ENCODE measurements at places on chromosomes 3 and 15.

DNA sequence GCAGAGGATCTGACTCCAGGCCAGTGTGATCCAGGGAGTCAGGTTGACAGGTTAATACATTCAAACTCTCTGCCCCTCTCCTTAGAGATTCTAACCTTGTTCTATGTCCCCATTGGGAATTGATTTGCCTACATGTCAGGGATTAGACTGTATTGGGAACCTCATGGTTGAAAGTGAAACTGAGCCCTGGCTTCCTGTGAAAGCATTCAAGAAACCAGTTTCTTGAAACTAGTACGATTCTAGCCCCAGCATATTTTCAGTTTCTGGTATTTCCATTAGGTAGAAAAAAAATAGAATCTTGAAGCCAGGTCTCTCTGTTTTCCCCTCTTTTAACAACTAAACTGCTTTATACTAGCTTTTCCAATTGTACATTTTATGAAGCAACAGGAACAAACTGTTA is 140.4 kb upstream of the ABI3BP start:
- DNase-seq: no peak

- DNase-seq: no peak
These were observed 133.9 kb downstream of the CCNL1 start for GRCh38 chr3:157026091-157026490.

DNA sequence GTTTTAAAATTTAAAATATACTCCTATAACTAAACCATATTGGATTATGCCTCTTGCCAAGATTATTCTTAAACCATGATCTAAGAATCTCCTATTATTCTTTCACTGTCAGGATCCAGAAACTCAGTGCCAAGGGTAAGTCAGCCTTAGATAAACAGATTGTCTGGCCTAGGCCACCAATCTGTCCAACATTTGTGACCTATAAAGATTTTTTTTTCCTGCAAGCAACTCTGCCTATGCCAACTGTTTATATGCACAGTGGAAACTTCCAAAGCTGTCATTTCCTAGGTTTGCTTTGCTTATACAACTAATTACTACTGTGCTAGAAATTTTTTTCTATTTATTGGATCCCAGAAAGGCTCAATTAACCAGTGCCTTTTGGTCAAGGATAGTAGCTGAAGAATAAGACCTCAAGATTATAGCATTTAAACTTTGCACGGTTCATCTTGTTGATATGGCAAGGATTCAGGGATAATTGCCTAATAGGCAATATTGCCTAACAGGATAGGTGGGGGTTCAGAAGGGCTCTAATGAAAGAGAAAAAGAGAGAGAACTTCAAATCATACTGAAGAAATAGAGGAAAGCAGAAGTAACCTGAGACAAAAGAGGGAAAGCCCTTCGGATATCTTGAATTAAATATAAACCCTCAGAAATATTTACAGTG is 22.8 kb downstream of the GAP43 start:
- DNase-seq: no peak

DNA sequence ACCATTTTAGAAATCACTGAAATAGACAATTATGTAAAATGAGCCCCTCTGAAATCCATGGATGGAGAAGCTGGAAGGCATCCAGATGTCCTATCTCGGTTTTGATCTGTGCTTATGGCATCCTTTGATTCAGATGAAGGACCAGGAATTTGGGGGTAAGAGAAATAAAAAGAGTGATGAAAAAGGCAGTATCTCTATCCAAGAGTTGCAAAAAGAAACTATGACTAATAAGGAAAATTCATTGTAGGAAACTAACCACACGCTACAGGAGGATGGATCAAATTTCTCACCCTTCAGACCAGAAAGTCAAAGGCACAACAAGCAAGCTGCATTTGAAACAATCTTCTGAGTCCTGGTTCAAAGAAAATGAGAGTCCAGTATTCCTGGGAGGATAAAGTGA is 34.8 kb downstream of the SRGAP3 start:
- DNase-seq: no peak

DNA sequence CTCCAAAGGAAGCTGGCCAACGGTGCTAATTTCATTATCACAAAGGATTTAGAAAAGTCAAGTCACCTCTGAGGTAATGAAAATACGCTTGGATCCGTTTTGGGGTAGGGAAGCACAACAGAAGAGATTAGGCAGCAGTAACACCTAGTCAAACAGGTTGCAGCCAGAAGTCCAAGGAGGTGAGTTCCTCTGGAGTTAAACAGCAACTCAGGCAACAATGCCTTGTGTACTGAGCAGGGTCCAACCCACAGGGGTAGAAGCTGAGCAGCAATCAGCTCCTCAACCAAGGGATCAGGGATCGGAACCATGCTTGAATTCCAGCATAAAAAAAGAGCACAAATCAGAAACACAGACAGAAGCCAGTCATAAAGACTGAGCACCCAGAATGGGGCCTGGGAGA is 88.1 kb upstream of the SPRED1 start:
- no peak for DNase-seq

GRCh38 chr3:150936693-150937092 is 31.5 kb upstream of the MINDY4B start:
- DNase-seq: no peak

- DNase-seq: no peak
These were observed 43.5 kb downstream of the CFAP92 start for GRCh38 chr3:128950223-128950938.

- DNase-seq: peak; percentile 2
These were observed at the start of gene ACTC1 for GRCh38 chr15:34795267-34796081. ACTC1 (minus strand) TSS chr15:34795549; CDS start chr15:34794808, 741 bp downstream.

- DNase-seq: no peak
These were observed 112.2 kb upstream of the C3orf80 start for GRCh38 chr3:160112996-160113395.

GRCh38 chr3:72768006-72768441 is 80.2 kb downstream of the SHQ1 start:
- no peak for DNase-seq

- DNase-seq: no peak
These were observed 15.2 kb downstream of the MCM2 start for GRCh38 chr3:127613406-127613805.

DNA sequence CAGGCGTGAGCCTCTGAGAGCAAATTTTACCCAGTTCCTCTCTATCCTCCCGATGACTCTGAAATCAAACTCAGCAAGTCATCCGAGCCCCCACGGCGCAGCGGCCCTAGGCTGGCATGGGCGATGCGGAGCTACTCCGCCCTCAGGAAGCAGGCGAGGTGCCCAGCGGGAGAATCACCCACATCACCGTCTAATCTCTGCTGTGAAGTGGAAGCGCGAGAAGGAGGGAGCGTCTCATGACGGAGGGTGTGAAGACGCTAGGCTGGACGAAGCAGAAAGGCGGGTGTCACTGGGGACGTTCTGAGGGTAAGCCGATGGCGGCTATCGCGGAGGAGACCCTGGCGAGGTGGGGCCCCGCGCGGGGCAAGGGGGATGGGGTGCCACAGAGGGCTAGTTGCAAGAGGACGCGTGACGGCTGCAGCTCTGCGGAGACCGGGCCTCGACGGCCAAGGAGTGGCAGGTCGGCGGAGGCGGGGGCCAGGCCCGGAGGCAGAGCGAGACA is 9.1 kb upstream of the GNAI2 start:
- DNase-seq: no peak

DNA sequence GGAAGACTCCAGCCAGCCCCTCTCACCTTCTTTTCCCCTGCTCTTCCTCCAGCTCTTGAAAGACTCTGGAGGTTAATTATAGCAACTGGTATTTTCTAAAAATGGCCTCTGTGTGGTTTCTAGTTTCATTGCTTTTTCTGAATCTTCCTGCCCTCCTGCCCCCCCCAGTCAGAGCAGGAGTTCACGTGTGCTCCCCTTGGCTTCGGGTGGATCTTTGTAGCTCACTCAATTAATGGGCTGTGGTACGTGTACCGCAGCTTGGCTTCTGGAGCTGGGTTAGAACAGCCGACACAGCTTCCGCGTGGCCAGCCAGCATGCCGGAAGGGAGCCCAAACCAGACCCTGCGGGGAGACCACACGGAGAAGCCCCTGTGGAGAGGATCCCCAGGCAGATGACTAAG is 31.5 kb downstream of the TM2D3 start:
- no peak for DNase-seq

GRCh38 chr15:52790169-52790708 is at the start of gene ONECUT1:
ONECUT1 (minus strand) TSS chr15:52790336; CDS start chr15:52789884, 452 bp downstream.
- DNase-seq: peak; percentile 42

- DNase-seq: no peak
These were observed 217.0 kb downstream of the EPHB1 start for GRCh38 chr3:135012101-135012500.

DNA sequence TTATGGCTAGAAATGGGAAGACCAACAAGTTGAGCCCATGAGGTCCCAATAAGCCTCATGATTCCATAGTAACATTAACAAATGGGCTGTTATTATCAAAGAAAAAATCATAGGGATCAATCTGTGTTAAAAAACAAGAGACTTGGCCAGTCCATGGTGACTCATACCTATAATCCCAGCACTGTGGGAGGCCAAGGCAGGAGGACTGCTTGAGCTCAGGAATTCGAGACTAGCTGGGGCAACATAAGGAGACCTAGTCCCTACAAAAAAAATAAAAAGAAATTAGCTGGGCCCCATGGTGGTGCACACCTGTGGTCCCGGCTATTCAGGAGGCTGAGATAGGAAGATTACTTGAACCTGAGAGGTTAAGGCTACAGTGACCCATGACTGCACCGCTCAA is 124.8 kb downstream of the DMXL2 start:
- DNase-seq: no peak

DNA sequence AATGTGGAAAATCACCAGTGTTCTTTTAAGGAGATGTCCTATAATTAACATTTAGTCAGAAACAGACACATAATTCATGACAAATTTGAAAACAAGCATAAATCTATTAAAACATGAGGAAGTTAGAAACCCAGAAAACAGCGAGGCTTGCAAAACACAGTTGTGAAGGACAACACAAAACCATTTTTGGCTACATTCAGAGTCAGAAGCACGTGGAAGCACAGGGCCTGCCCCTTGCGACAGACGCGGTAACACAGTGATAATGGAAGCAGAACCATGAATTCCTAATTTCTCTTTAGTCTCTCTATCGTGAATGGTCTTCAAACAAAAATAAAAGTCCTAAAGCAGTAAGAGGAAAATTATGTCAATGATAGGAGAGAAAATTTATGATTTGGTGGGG is 12.2 kb downstream of the NCEH1 start:
- DNase-seq: no peak

All from stimulated activated CD8-positive, alpha-beta memory T cell treated with anti-CD3 and anti-CD28 coated beads, Interleukin-15, amount 100 ng/mL, for 48 hours (primary cell).